SK-N-DZ (cell line): ENCODE measurements at places on chromosomes 6 and 20.

GRCh38 chr20:1855109-1855508, 40.1 kb upstream of the SIRPA start:
- DNase-seq: no peak

DNA sequence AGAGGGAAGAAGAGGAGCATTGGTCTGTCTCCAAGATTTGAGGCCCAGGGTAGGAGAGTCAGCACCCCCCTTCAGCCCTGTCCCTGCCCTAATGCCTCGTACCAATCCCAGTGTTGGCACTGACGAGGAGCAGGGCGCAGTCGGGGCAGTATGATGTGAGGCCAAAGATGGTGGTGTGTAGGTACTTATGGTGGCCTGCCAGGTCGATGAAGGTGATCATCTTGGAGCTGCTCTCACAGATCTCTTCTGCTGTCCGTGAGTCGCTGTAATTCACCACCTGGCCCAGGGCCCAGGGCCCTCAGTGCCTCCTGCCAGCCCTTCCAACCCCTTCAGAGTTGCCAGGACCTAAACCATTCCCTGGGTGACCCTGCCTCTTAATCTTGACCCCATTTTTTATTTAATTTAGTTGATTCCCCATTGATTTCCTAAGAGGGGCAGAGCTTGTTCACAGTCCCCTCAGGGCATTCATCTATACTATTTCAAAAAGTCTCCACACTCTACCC, 4.2 kb downstream of the GTPBP2 start:
- no peak for DNase-seq

GRCh38 chr20:47956268-47956995, 171.2 kb upstream of the SULF2 start:
- no peak for DNase-seq

DNA sequence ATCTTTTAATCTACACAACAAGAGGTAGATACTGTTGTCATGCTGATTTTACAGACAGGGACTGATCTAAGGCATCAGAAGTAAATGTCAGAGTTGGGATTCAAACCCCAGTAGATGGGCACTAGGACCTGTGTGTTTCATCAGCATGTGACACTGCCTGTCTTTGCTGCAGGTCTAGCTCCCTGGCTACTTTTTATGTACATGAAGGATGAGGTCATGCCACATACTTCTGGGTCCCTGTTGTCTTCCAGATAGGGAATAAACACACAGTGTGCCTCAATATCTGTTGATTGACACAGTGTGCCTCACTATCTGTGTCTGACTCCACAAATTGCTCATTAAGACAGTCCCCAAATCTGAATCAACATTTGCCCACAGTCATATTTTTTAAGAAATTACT, 106.9 kb downstream of the TFAP2B start:
- no peak for DNase-seq

DNA sequence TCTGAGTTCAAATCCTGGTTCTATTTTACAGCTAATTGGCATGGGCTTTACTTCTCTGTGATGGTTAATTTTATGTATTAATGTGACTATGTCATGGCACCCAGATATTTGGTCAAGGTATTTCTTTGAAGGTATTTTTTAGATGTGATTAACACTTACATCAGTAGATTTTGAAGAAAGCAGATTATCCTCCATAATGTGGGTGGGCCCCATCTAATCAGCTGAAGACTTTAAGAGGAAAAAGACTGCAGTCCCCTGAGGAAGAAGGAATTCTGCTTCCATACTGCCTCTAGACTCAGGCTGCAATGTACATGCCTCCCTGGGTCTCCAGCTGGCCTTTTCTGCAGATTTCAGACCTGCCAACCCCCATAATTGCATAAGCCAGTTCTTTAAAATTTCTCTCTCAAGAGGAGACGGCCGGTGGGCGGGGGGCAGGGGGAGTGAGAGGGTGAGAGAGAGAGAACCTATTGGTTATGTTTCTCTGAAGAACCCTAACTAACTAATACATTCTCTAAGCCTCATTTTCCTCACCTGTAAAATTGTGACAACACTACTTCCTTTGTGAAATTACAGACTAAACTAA, 338.2 kb upstream of the PRDM1 start:
- no peak for DNase-seq

GRCh38 chr20:45355209-45356084, 7.2 kb upstream of the SDC4 start:
- DNase-seq: no peak

- DNase-seq: no peak
These were observed 21.1 kb downstream of the TCFL5 start for GRCh38 chr20:62840244-62841197.
